Stimulated activated CD4-positive, alpha-beta T cell treated with anti-CD3 and anti-CD28 coated beads, Interleukin-15, amount 100 ng/mL, for 48 hours (primary cell): ENCODE measurements at places on chromosomes 5 and 9.

- no peak for DNase-seq
Measured at GRCh38 chr5:115419846-115420585, 123.6 kb upstream of the CCDC112 start.

DNA sequence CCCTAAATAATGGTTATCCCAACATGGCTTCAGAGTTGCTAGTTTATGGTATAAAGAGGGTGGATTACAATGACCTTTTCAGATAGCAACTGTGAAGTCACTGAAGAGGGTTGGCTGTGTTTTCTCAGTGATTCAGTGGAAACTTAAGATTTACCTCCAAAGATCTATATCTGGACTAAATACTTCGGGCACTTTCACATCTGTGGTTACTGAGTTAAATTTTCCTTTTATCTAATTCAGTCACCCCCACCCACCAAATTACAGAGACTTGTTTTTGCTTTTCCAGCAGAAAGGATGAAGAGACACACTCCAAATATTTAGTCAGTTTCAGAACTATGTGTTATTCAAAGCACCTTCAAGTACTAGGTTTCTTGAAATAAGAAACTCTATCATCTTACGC, 573.2 kb downstream of the CCDC171 start:
- no peak for DNase-seq

GRCh38 chr5:136605638-136606037, 240.3 kb upstream of the TRPC7 start:
- DNase-seq = no peak

DNA sequence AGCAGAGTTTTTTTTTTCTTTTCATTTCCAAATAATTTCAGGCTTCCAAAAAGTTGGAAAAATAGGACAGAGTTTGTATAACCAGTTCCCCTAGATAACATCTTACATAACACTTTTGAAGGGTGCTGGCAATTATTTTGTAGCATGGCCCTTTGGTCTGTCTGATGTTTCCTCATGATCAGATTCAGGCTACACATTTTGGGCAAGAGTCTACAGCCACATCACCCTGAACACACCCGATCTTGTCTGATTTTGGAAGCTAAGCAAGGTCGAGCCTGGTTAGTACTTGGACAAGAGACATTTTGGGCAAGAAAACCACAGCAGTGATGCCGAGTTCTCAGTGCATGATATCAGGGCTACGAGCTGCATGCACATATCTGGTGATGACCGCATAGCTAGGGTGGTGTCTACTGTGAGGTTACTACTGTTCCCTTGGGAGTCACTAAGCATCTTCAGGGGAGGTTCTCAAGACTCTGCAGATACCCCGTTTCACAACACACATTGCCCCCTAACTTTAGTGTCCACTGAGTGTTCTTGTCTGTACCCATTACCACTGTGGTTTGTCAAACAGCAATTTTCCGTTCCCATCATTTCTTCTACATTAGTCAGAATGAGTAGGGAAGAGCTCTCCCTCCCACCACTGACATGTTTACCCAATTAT, 86.2 kb downstream of the TTC39B start:
- no peak for DNase-seq

DNA sequence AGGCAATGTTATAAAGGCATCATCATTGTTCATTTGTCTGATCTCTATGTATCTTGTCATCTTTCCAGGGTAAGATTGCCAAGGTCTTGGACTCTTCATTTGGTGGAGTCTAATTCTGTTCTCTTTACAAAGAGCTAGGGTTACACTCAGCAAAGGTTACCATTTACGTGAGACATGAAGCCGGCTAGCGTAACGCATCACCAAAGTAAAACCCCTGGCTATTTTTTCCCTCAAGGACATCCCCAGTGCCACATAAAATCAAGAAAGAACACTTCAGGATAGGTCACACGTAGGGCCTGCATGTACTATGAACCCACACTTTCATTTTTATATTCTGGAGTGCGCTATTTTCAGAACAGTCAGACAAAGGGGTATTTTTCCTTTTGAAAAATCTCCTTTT, 20.0 kb upstream of the MYOT start:
- DNase-seq = no peak

DNA sequence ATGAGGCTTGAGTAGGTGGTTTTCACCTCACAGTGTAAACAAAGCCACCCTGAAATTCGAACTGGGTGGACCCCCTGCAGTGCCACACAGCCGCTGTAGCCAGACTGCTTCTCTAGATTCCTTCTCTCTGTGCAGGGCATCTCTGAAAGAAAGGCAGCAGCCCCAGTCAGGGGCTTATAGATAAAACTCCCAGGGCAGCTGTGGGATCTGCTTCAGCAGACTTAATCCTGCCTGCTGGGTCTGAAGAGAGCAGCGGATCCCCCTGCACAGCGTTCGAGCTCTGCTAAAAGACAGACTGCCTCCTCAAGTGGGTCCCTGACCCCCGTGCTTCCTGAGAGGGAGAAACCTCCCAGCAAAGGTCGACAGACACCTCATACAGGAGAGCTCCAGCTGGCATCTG, 71.4 kb downstream of the CARTPT start:
- no peak for DNase-seq

- DNase-seq = peak; percentile 71
Measured at GRCh38 chr5:1792842-1793266, 6.8 kb downstream of the MRPL36 start.

DNA sequence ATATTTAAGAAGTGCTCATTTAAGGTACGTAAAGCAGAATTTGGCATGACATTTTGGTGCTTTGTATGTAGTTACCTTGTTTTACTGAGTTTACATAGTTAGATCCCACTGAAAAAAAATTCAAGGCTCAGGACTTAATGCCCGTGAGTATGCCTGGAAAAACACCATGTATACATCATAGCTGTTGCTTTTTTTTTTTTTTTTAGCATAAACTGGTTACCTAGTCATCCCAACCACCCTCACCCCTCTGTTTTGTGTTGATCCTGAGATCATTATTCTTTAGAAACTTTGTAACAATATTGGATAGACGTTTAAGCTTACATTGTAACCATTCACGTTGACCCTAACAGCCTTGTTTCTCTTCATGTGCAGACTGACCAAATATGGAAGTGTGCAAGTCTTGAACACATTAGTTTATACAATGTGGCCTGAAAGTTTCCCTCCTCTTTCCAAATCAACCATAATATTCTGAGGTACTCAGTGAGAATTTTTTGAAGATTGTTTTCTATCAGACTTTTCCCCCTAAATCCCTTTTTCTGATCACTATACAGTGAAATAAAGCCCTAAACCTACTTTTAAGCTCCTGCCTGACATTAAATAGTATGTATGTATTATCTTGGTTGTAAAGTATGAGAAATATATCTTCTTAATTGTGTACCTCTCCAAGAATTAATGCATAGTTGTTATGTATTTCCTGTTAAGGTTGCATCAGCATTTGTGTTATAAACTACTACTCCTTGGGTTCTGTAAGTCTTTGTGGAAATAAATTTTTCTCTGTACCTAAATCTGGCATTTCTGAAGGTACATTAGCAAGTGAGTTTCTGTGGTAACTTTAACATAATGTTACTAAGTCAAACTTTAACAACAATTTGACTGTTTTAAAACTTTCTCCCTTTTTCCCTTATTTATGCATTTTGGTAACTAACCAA, 4.4 kb downstream of the RABGAP1 start:
- DNase-seq = no peak

- DNase-seq = no peak
Measured at GRCh38 chr9:117783828-117784227, 79.6 kb downstream of the TLR4 start.

GRCh38 chr5:87394411-87395165, 18.1 kb downstream of the CCNH start:
- no peak for DNase-seq

- no peak for DNase-seq
Measured at GRCh38 chr9:32596096-32596865, 23.3 kb upstream of the NDUFB6 start.

DNA sequence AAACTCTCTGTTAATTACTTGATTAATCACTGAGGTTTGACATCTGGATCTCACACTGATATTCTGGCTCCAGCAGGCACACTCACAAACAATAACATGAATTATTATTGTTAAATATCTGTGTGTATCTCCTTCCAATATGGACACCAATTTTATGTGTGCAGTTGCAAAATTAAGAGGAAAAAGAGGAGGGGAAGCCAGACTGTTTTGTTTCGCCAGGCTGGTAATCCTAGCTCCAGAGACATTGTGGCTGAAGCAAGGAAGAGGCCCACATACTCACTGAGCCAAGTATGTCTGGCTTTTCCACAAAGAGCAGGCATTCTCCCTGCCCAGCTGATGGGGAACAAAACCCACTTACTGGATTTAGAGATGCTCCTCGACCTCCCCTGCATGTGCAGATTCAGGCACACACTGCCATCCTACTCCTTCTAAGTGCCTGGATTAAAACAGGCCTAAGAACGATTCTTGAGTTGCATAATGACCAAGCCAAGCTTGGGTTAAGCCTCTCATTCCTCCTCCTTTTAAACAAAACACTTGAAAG, 181.9 kb downstream of the ESM1 start:
- DNase-seq = no peak

- DNase-seq = no peak
Measured at GRCh38 chr9:85897848-85898247, 43.1 kb upstream of the NAA35 start.

DNA sequence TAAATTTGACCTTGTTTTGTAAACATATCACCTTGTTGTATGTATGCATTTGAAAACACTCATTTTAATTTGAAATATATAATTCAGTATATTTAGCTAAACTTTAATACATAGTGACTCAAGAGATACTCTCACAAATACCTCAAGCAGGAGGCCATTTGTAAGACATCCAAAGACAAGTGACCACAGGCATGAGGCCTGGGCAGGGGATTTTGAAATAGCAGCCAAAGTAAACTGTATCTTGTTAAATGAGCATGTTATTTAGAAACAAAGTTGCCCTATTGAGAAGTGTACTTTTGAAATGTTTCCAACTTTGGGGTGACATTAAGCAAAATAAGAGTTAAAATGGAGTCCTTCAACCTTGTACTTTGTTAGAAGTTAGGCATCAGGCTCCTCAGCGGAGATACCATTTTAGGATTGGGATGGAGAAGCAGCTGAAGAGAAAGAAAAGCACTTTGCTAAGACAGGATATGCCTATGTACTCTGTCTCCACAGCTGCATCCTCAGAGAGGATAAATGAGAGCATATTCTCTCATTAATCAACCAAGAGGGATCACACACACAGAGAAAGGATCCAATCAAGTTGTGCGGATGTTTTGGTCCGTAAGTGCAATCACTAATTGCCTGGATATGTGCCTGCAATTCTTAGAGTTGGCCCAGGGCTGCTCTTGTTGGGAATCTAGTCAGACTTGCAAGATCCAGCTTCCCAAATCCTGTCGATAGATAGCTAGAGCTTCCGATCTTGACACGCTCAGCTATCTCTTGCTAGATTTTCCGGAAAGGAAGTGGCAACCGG, 157.5 kb upstream of the HAPLN1 start:
- DNase-seq = no peak

DNA sequence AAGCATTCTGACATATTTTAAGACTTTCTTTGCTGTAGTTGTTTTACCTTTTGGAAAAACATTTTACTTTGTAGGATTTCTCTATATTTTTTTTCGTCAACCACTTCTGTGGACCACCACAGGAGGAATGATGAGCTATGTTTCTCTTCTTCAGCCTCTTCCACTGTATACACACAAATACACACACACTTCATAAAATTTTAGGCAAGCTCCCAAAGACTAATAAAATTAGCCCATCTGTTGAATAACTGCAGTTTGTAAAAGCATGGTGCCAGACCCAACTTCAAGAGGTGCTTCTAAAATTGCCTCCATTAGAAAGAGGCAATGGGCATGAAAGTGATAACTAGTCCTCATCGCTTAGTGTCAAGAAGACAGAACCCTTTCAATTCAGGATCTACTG, 4.1 kb upstream of the CEP120 start:
- DNase-seq = no peak

- no peak for DNase-seq
Measured at GRCh38 chr9:114266969-114267368, 55.9 kb upstream of the ORM1 start.

- DNase-seq = no peak
Measured at GRCh38 chr5:35024911-35025510, 22.7 kb downstream of the AGXT2 start.

DNA sequence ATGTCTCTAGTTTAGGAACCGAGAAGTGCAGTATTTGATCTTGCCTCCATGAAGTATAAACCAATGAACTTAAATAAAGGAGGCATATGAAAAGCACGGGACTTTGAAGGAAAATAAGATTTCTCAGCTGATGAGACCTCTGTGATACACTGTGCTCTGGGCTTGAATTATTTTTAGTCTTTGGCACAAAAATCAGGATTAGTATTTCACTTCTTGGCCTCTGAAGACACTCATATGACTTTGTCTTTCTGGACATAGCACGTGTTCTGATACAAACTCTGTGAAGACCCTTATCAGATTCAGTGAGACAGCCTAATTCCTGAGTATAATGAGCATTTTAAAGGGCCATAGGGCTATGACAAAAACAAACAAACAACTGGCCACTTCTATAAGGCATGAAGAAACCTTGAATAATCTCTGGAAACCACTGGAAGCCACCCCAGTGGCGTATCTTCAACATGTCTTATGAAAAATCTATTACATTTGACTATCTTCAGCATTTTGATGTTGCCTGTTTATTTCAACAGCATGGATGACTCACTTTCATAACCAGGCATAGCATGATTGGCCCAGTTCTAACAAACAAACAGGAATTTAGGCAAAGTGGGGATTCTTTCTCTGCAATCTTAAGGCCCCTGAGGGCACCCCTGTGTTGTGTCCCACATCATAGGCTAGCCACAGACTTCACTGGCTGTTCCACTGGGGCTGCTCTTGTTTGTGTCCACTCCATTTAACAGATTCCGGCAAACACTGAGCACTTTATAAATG, 90.3 kb upstream of the ZNF462 start:
- DNase-seq = no peak

- no peak for DNase-seq
Measured at GRCh38 chr5:72402381-72402890, 82.3 kb downstream of the PTCD2 start.

GRCh38 chr9:70641631-70642030, 227.2 kb upstream of the KLF9 start:
- DNase-seq = no peak

DNA sequence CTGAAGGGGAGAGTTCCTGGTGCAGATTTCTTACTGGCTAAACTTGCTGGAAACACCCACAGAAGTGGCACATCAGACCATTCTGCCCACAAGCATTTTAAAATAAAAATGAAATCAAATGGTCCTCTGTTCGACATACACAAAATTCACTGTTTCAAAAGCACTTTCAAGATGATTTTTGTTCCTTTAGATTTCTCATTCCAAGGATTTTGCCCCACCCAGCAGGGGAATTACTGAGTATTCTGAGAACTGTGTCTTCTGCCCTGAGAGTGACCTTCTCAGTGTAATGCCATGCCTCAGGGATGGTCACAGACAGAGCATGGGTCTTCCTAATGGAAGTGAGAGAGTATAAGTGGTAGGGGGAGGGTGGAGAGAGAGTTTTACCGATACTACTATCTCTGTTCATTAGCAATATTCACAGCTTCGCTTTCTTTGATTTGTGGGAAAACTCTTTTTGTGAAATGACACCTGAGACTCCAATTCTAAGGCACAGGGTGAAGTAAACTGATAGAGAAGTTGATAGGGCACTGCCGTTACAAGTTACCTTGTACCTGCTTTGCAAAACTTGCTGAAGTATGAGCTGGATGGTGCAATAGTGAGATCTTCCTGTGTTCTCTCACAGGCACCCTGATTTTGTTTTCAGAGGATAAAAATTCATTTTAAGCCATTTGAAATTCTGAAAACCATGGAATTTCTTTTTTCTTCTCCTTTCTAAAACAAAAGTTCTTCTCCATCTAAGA, 95.8 kb upstream of the CD180 start:
- no peak for DNase-seq

GRCh38 chr5:36686881-36687280, 80.5 kb downstream of the SLC1A3 start:
- DNase-seq = no peak
